ENCODE measurements at places on chromosomes 11 and 22.

GRCh38 chr11:46477136-46477535 lies 85.6 kb upstream of the CHRM4 start:
- DNase-seq, result no peak

GRCh38 chr22:20393705-20394476 lies at the start of gene ZNF74:
Gene ZNF74 (plus strand): TSS chr22:20394151. CDS start chr22:20394629, 478 bp downstream.
- DNase-seq, result peak; percentile 69

DNA sequence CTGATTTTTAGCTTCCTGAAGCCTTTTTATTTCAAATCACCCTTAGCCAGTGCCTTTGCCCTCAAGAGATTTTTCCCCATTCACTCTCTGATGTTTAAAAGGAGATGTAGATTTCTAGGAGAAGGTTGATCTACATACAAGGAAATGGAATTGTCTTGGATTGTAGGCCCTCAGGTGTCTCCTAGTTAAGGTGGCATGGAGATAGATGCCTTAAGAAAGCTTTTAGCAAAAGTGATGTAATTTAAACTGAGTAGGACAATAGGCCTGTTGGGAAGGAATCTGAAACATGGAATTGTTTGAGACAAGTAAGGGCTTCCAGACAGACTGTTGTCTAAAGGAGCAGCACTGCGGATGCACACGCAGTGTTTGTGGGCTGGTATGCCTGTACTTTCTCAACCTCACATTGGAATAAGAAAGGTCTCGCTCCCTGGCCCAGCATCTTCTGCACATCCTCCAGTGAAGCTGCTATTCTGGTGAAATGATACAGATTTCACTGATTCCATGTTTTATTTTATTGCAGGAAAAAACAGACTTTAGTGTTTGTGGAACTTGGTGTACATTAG lies 69.8 kb upstream of the SLC25A18 start:
- no peak for DNase-seq

DNA sequence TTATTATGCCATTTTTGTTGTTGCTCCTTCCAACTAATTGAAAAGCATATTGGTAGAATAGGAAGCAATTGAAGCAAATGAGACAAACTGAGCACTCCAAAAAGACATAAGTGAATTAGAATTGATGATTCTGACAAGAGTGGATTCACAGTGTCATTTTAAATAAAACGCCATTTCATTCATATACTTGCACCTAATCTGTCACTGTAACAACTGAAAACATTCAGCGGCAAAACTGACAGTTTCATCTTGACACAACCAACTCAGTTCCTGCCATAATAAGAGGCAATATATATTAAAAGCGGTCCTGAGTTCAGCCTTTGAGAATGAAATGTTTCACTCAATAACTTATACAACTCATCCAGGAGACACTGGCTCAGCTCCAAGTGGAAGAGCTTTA lies 306.8 kb downstream of the CNTN5 start:
- DNase-seq, result no peak

- DNase-seq, result no peak
These were observed 16.9 kb downstream of the FADS2 start for GRCh38 chr11:61844909-61845565.

DNA sequence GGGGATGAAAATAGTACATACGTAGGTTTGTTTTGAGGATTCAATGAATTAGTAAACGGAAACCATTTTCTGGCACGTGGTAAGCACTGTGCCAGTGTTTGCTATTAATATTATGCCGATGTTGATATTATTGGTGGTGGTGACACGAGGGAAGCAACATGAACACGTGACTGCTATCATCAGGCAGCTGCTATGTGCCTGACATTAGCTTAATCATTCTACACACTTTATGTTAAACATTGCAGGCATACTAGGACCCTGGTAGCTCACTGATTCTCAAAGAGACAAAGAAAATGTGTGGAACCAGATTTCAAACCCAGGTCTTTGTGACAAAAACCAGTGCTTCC lies 656 bp downstream of the SRRD start:
- DNase-seq, result no peak

DNA sequence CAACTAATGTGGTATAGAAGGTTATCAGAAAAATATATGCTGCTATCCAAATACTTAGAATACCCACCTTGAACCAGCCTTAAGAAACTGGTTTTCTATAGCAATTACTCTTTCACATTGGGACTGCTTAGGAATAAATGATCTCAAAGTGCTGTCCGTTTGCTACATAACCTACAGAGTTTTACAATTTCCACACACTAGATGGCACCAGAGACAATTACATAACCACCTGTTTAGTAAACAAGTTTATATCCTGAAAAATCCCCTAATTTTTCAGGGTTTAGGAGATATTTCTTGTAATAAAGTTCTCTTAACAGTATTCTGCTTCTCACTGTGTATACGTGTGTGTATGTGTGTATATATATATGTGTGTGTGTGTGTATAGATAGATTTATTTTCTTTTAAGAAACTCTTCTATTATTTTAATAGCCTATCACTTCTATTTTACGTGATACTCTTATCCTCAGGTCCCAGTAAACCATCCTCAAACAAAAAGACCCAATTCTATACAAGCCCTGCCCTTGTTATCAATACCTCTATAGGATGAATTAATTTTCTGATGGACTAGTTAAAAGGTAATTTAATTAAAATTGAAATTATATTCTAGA lies 6.7 kb upstream of the OR5I1 start:
- DNase-seq, result no peak
